ENCODE measurements at places on chromosomes 13 and 19.

- no peak for DNase-seq
Observed at GRCh38 chr19:4403005-4403761, 743 bp downstream of the CHAF1A start.

GRCh38 chr19:5719274-5719960 lies 529 bp downstream of the LONP1 start:
- no peak for DNase-seq

GRCh38 chr19:4997297-4997696 lies 28.4 kb downstream of the KDM4B start:
- no peak for DNase-seq

DNA sequence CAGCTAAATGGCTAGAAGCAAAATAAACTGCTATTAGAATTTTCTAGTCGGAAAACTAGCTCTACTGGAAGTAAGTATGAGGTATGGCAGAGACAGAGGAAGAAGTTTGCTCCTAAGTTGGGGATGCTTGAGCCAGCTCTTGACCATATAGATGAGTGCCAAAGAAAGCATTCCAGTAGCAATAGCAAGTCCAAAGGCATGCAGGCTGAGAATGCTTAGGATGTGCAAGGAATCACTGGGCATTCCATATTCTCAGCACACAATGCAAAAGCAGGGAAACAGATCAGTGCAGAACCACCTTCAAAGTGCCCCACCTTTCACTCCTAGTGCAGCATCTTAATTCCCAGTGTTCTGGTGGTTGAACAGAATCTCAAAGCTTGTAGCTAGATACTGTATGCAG lies 32.9 kb downstream of the SERTM1 start:
- DNase-seq, result no peak

GRCh38 chr13:28885181-28885580 lies 65.0 kb downstream of the MTUS2 start:
- DNase-seq, result no peak

DNA sequence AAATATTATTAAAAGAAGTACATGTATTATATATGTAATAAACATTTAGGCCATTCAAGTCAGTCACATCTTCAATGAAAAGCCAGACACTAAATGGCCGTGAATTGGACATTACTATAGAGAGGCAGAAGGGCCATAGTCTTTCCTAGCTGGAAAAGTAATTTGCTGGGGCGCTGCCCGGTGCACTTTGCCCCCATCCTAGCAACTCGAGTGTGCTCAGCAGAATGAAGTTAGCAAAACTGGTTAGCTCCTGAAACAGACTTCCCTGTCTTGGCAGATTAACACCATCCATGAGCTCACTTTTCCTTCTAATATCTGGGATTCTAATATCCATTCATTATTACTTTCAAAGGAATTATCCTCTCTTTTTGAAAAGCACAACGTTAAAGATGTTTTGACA lies 2.8 kb upstream of the SPRYD7 start:
- DNase-seq, result no peak

- DNase-seq, result peak; percentile 34
Observed at GRCh38 chr19:45693106-45693788, 781 bp downstream of the QPCTL start.

DNA sequence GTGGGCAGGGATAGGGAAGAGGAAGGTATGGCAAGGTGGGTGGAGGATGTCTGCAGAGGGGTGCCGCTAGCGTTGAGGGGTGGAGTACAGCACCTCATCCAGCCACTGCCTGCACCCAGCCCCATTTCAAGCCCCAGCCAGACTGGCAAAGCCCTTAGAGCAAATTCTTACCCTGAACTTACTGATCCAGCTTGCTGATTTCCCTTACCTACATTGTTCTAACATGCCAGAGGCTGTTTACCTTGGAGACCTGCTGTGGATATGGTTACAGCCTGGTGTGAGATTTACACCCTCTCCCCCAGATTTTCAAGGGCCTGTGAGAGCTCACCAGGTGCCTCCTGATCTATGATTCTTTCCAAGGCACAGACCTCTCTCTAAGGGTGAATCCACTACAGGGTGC lies 86.0 kb downstream of the ZNF726 start:
- DNase-seq, result no peak

DNA sequence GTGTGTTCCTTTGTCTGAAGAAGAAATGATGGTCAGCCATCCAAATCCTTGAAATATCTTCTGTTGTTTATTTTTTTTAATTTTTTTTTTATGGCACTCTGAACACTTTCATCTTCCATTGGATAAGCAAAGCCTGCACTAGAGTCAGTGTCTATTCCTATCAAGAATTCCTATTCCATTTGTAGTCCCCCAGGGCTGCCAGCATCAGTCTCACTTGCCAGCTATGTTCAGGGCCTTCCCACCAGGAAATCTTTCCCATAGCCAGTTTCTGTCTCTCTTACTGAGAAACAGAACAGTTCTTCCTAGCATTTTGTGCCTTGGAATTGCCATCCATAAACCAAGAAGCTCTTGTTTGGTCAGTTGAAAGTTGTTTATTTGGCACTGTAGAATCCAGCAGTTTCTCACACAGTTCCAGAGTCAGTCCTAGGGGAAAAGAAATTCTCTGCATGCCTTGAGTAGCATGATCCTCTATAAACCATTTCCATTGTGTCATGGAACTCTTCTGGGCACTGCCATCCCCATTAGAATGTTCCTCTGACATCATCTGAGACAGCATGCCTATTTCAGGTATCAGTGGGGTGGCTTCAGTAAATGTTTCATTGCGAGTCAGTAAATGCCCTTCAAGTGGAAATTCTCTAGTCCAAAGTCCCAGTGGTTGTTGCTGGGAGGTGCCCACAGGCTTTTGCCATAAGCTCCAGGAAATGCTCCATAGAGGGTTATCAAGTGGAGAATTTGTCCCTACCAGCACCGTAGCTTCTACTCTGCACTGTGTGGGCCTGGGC lies 18.7 kb upstream of the SPRYD7 start:
- no peak for DNase-seq

DNA sequence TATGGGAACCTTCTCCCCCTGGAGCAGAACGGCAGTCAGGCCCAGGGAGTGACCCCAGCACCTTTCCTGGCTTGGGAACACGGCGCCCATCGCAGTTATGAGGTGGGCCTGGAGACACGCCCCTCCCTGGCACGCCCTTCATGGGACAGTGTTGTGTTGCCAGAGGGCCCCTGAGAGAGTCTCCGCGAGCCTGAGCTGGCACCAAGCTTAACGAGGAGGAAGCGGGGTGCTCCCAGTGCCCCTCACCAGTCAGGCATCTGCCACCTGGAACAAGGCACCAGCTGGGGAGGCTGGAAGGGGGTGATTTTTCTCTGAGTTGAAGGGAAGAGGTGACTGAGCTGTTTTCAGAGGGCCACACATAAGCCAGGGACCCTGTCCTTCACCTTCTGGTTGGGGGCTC lies 180.6 kb downstream of the KDM4B start:
- no peak for DNase-seq

- no peak for DNase-seq
Observed at GRCh38 chr19:35641515-35642151, at the start of gene ETV2. TSS of gene ETV2 (plus strand) at chr19:35641745. CDS start at chr19:35642461, 716 bp downstream.

DNA sequence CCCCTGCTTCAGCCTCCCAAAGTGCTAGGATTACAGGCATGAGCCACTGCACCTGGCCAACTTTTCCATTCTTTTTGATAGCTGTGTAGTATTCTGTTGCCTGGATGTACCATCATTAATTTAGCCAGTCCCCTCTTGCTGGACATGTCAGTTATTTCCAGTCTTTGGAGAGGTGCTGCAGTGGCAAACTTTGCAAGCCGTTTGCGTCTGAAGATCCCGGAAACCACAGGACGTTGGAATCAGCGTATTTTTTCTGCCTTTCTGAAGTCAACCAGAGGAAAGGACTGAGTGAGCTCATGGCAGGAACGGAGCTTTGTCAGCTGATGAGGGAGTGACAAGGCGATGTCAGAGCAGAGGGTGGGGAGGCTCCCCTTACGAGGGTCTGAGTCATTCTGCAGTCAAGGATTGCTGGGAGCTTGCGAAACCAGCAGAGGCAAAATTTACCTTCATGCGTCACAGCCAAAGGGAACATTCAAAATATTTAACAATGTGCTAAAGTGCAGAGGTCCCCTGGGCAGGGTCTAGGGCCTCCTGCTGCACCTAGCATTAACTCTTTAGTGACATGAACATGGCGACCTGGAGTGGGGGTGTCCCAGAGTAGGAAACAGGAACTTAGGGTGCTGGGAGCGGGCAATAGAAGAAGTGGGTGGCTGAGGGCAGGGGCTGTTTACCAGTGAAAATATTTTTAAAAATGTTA lies 5.6 kb downstream of the C5AR1 start:
- peak; percentile 61 for DNase-seq

GRCh38 chr13:110771194-110771593 lies 57.7 kb downstream of the ING1 start:
- DNase-seq, result no peak

DNA sequence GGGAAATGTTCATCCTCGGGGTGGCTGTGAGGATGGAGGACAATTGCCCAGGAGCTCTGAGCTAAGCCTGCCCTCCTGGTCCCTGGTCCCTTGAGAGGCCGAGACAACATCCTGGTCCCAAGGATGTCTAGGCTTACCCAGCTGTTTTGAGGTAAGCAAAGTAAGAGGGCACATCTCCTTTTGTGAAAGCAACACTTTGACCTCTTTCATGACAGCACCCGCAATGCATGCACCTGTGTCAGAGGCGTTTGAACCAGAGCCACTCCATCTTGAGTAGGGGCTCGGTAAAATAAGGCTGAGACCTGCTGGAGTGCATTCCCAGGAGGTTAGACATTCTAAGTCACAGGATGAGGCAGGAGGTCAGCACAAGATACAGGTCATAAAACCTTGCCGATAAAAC lies 43.1 kb upstream of the ANKRD10 start:
- DNase-seq, result no peak

GRCh38 chr13:113766035-113766800 lies 7.2 kb downstream of the TMEM255B start:
- DNase-seq, result no peak

DNA sequence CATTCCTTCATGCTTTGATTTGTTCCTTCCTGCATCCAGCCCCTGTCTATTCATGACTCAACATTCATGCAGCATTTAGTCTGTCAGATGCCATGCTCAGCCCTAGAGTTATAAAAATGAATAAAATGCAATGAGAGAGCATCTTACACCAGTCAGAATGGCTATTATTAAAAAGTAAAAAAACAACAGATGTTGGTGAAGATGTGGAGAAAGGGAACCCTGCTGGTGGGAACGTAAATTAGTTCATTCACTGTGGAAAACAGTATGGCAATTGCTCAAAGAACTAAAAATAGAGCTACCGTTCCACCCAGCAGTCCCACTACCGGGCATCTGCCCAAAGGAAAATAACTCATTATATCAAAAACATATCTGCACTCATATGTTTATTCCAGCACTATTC lies 70.0 kb upstream of the GTF3A start:
- DNase-seq, result no peak

DNA sequence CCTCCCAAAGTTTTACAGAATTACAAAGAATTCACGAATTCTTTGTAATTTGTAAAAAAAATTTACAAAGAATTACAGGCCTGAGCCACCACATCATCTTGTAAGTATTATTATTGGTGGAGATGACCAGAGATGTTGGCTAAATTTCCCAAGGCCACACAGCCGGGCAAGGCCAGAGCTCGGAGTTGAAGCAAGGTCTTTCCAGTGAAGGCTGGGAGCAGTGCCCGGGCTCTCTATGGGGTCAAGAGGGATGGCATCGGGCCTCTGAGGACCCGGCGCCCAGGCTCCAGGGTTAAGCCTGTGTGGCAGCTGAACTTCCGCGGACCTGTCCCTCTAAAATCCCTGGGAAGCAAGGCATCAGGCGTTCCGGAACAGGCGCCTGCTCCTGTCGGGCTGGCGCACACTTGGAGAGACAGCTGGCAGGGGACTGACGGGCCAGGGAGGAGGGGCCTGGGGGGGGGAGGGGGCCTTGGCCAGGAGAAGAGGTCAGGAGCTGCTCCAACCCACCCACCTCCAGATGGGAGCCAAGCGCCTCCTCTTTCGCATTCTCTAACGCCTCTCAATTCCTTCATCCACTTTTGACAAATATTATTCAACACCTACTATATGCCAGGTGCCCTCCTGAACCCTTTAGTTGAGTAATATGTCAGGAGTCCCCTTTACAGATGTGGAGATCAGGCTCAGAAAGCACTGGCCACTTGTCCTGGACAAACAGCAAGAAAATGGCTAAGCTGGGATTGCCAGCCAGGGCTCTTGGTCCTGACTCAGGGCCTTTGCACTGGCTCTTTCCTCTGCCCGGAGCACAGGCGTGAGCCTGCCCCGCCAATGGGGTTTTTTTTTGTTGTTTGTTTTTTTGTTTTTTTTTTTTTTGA lies 36.8 kb upstream of the SEMA6B start:
- no peak for DNase-seq

- DNase-seq, result peak; percentile 83
Observed at GRCh38 chr19:52962394-52963246, at the start of gene ZNF816. TSS of gene ZNF816 (minus strand) at chr19:52962881. CDS start at chr19:52956089, 6,792 bp downstream.

GRCh38 chr13:33364192-33364591 lies 78.6 kb upstream of the STARD13 start:
- no peak for DNase-seq

DNA sequence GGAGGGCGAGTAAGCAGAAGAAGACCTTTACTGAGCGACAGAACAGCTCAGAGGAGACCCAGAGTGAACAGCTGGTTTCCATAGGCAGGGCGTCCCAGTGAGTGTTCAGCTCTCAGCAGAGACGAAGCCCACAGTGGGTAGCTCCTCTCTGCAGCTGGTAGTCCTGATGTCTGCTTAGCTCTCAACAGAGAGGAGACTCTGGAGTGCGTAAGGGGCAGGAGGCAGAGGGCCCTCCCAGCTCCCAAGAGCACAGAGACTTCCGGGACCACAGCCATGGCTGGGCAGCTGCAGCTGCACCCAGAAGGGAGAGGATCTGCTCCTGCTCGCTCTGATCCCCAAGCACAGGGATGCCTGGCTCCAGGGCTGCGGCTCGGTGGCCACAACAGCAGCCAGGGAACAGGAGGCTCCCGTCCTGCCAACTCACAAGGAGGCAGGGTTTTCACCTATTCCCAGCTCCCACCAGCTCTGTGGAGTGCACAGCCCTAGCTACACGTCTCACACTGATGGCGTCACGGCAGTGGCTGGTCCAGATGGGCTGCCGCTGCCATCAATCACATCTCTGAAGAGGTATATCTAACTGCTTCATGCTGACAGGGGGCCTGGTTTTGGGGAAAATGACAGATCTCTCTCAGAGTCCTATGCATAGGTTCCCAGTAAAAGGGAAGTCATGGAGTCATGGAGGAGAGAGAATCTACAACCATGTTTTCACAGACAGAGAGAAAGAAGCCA lies 2660.1 kb upstream of the PCDH20 start:
- no peak for DNase-seq

DNA sequence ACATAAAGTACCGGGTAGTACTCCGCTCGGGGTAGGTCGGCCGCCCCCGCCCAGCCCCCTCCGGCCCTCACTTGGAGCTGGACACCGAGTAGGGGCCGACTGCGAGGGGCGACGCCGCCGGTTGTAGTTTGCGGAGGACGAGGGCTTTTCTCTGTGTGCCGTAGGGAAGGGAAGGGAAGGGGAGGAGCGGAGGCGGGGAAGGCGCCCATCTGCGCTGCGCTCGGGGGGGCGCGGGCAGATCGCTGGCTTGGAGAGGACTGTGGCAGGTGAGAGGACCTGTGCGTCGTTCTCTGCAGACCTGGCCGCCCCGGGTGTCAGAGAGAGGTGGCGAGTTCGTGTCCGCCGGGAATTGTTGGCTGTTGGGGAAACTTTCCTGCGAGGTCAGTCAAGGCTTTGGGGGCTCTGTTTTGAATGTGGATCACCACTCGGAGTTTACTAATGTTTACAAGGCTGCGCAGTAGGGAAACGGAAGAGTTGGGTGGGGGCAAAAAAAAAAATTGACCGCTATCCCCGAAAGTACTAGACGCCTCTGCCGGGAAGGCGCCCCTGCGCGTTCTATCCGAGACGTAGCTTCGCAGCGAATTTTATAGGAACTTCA lies 1.4 kb downstream of the ING1 start:
- no peak for DNase-seq

GRCh38 chr13:112705286-112705685 lies 15.4 kb downstream of the ATP11A start:
- DNase-seq, result no peak

All from GOT3 (cell line).